Activated naive CD4-positive, alpha-beta T cell treated with Interleukin-2 at 50 U/mL for 16 hours (primary cell): ENCODE measurements at places on chromosomes 5 and 9.
A peak's percentile ranks its signal among the peaks of the same experiment; 100 is the strongest.

GRCh38 chr5:59036274-59036961 lies 453.5 kb downstream of the RAB3C start:
- DNase-seq, result peak; percentile 39

GRCh38 chr9:99239341-99240060 lies 17.4 kb downstream of the SEC61B start:
- no peak for DNase-seq

DNA sequence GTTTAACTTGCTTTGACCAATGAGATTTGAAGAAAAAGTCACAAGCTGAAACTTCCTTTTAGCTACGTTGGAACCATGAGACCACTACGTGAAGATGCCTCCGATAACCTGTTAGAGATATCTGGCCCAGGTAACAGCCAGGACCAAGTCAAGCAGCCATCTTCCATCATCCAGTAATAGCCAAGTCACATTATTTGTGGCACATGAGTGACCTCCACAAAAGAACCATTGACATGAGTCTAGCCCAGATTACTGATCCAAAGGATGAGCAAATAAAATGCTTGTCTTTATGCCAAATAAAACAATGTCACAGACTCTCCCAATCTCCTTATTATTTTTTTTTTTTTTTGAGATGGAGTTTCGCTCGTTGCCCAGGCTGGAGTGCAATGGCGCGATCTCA lies 1.6 kb downstream of the DEPDC1B start:
- no peak for DNase-seq

DNA sequence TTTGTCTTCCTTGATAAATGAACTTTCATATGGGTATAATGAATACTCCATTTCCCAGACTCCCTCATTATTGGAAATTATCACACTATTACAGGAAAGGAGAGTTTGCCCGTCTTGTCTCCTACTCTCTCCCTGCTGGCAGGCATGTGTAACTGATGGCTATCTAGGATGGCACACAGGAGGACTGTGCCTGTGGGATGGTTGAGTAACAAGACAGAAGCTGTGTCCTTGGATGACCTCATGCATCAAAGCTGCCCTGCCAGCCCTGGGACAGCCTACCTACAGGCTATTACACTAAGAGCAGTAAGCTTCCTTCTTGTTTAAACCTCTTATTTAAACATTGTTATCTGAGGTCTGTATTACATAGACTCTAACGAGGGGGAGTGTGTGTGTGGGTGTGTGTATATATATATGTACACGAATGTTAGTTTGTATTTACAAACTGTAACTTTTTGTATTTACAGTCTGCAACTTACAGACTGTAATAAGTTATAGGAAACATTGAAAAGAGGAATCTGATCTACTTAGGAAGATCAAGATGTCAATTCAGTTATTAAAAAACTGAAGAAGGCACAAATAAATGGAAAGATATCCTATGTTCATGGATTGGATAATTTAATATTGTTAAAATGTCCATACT lies 247.6 kb upstream of the ACO1 start:
- no peak for DNase-seq

- DNase-seq, result no peak
These were observed 38.6 kb downstream of the SNX18 start for GRCh38 chr5:54556141-54556540.

GRCh38 chr5:79742549-79743136 lies 53.0 kb downstream of the CMYA5 start:
- no peak for DNase-seq

- no peak for DNase-seq
These were observed 483.7 kb downstream of the BNC2 start for GRCh38 chr9:16386827-16387077.

DNA sequence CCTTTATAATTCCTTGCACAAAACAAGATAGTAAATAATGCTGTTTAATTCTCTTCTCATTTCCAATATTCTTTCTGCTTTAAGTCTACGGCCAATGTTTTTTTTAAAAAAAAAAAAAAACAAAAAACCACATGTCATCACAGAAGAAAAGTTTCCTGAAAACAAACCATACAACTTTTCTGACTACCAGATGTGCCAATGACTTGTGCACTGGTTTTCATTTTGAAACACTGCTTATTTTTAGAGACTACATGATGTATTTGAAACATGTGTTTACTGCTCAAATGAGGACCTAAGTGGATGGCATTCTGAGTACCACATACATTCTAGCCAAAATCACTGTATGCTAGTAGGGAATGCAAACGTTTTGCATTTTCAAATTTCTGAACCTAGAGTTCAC lies 167.9 kb downstream of the GLIS3 start:
- DNase-seq, result no peak

DNA sequence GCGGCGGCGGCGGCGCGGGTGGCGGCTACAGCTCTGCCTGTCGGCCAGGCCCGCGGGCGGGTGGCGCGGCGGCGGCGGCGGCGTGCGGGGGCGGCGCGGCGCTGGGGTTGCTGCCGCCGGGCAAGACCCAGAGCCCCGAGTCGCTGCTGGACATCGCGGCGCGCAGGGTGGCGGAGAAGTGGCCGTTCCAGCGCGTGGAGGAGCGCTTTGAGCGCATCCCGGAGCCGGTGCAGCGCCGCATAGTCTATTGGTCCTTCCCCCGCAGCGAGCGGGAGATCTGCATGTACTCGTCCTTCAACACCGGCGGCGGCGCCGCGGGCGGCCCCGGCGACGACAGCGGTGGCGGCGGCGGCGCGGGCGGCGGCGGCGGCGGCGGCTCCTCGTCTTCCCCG lies 296 bp downstream of the ZSWIM6 start:
- DNase-seq, result no peak

GRCh38 chr5:176185133-176185733 lies 53.0 kb upstream of the SIMC1 start:
- DNase-seq, result no peak

DNA sequence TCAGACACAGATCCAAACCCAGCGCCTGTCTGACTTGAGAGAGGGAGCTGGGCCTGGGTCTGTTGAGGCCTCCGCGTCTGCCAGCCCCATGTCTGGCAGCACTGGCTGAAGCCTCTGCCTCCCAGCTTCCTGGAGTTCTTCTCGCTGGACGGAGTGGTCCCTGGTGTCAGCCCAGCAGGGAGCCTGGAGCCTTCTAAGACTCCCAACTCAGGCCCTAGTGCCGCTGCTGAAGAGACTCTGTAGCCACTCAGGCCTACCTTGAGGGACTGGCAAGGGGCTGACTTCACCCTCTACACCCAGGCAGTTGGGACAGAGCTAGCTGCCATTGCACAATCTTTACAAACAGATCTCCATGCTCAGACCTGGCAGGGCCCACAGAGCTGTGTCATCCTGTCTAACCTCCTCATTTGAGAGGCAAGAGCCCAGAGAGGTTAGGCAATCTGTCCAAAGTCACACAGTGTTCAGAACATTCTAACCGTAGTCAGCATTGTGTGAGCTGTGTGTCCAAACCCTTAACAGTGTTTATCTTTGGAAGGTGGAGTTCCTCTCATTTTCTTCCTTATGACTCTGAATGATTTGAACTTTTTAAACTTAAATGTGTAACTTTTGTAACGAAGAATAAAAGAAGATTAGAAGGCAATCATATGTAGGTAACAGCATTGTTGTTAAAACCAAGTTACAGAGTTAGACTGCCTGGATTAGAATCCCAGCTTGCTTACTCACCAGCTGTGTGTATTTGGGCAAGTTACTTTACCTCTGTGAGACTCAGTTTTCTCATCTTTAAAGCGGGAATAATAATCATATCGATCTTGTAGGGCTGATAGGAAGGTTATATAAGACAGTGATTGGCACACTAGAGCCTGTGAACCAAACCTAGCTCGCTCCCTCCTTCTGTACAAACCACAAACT lies 4.6 kb upstream of the DUSP1 start:
- DNase-seq, result no peak
